ENCODE measurements at places on chromosomes 5 and 9. TPM values are rescaled to one million over a fixed set of nuclear protein-coding genes. Genes with fewer than 3 reads are reported as not detected.

DNA sequence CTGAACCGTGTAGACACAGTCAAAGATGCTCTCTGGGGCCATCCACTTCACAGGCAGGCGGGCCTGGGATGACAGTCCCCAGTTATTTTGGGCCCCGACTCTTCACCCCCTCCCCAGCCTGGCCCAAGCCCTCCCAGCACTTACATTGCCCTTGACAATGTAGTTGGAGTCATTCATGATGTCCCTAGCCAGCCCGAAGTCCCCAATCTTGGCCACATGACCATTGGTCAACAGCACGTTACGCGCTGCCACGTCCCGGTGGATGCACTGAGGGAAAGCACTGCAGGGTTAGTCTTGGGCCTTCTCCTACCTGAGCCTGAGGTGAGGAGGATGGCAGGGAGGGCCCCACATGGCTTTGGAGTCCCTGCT lies 30.3 kb downstream of the CSF1R start:
- no peak for DNase-seq

DAPK1 gene
- polyA plus RNA-seq, result 11.5 TPM

GRCh38 chr5:173902334-173902733 lies 14.2 kb downstream of the CPEB4 start:
- no peak for DNase-seq

- no peak for DNase-seq
Observed at GRCh38 chr5:176899296-176899891, at the start of gene HK3. HK3 (minus strand) TSS chr5:176899346; CDS start chr5:176896159, 3,187 bp downstream.

- DNase-seq, result no peak
Observed at GRCh38 chr5:123700624-123701287, 188.8 kb downstream of the CSNK1G3 start.

PLEKHG4B gene
- 0.15 TPM for polyA plus RNA-seq

- DNase-seq, result no peak
Observed at GRCh38 chr5:78968781-78969180, 16.3 kb downstream of the ARSB start.

HSD17B4 gene
- 179 TPM for polyA plus RNA-seq

GRCh38 chr5:149675610-149676201 lies 54.4 kb upstream of the PPARGC1B start:
- DNase-seq, result peak; percentile 78

DMRTA1 gene
- 1.2 TPM for polyA plus RNA-seq

GRCh38 chr9:73615557-73615956 lies 463.9 kb downstream of the ANXA1 start:
- no peak for DNase-seq

SLC4A9 gene
- not detected for polyA plus RNA-seq

DNA sequence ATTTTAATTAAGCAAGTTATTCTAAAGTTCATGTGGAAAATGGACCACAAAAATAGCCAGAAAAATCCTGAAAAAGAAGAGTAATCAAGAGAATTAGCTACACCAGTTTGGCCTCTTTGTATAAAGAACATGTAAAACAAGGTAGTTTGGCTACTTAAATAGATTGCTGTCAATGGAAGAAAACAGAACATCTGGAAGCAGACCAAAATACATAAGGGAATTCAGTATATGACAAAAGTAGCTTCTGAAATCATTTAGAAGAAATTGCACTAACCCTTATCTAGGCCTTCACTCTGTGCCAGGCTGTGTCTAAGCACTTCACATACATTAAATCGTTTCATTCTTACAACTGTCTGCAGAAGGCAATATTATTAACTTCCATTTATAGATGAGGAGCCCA lies 156.6 kb downstream of the PRDM6 start:
- no peak for DNase-seq

DNA sequence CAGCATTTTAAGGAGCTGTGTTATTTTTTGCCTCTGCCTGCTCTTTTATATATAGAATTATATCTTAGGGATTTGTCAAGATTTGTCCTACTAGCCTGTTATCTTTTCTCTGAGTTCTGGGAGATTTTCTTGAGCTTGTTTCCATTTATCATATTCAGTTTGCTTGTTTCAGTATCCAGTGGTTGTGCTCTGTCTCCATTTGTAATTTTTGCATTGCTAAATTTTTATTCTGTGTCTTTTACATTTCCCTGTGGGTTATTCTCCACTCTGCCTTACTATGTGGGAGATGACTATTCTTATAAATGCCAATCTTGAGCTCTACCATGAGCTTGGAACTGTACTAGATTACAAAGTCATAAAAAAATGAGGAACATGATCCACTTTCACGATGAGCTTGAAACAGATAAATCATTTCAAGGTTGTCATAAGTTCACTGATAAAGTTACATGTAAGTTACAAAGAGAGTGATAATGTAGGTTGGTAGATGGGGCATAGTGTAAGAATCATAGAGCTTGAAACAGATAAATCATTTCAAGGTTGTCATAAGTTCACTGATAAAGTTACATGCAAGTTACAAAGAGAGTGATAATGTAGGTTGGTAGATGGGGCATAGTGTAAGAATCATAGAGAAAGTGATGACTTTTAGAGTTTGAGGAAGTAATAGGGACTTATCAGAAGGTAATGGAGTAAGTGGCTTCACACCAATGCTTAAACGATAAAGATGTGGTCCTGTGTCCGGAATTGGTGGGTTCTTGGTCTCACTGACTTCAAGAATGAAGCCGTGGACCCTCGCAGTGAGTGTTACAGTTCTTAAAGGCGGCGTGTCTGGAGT lies 287.3 kb downstream of the ADGRV1 start:
- DNase-seq, result no peak

DNA sequence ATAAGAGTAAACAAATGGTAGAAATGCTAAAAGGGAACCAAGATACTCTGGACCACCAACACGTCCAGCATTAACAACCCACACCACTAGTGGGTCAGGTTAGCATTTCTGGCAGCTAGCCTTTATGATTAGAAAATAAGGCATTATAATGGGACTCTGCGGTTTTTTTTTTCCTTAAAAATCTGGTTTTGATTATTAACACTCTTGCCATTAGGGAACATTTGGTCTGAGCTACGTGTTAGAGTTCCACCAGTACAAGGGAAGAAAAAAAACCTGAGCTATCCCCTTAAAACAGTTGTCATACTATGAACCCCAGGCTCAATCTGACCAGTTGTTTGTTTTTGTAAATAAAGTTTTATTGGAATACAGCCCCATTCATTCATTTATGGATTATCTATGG lies 110.4 kb downstream of the NTRK2 start:
- no peak for DNase-seq

ANKRD34B gene
- not detected for polyA plus RNA-seq

DNA sequence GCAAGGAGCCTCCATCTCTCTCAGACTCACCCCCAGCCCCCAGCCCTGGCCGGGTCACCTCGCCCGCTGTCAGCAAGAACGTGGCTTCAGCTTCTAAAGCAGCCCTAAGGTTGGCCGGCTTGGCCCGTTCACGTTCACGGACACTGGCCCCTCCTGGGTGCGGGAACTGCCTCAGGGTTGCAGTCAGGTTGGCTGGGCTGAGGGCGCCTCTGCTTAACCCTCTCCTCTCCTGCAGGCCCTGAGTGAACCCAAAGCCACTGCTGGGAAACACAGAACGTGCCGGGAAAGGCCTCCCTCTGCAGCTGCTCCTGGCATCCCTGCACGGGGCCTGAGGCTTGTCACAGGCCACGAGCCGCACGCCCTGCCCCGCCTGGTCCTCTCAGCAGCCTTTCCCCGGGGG lies 40.1 kb upstream of the UBAC1 start:
- no peak for DNase-seq

CDO1 gene
- polyA plus RNA-seq, result 1.8 TPM

SARDH gene
- 2.6 TPM for polyA plus RNA-seq

- no peak for DNase-seq
Observed at GRCh38 chr5:176887252-176887849, 11.8 kb downstream of the HK3 start.

DNA sequence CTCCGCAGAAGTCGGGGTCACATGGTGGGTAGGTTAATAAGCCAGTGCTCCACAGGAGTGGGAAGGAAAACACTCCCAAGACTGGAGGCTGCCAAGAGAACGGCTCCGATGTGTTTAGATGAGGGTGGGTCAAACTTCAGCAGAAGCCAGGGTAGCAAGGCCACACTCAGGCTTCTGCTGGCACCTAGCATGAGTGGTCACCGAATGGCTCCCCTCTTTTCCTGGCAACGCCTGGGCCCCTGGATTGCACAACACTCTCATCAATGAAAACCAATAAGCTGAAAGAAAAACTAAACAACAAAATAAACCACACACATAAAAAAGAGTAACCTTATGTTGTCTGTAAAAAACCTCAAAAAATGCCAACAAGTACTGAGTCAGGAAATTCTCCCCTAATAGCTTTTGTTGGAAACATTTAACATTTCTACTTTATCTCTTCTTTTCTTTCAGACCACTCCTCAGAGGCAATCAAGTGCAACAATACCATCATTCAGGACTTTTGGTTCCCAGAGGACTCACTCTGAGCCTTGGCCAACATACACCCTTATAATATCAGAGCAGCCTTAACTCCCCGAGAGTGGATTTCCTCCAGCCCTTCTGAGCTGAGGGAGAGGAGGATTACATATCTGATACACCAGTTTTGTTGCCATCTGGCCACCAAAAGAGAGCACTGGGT lies 279.9 kb downstream of the ENC1 start:
- no peak for DNase-seq

GRCh38 chr9:127545196-127546124 lies 66.6 kb upstream of the STXBP1 start:
- DNase-seq, result peak; percentile 82

- DNase-seq, result peak; percentile 84
Observed at GRCh38 chr5:168851902-168852321, 272.7 kb upstream of the PANK3 start.

GRCh38 chr9:6007770-6008168 lies 7.7 kb downstream of the RANBP6 start:
- DNase-seq, result peak; percentile 96

DNA sequence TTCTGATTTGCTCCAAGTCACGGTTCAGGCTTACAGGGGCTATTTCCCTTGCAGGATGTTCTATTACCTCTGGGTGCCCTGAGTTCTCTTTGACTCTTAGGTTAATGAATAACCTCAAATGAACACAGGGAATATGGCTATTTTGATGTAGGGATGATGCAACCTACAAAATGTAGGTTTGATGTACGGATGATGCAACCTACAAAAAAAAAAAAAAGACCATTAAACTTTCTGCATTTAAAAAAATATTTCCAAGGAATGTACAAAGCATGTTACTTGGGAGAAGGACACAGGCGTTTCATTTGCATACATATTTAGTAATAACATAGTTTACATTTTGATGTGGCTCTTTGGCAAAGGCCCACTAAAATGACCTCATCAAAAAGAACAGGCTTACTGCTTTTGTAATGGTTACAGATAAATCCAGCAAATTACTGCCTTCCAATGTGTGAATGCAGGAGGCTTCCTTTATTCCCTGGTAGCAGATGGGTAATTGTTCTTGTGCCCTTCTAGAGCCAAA lies 36.3 kb downstream of the ZNF474 start:
- DNase-seq, result peak; percentile 41

DNA sequence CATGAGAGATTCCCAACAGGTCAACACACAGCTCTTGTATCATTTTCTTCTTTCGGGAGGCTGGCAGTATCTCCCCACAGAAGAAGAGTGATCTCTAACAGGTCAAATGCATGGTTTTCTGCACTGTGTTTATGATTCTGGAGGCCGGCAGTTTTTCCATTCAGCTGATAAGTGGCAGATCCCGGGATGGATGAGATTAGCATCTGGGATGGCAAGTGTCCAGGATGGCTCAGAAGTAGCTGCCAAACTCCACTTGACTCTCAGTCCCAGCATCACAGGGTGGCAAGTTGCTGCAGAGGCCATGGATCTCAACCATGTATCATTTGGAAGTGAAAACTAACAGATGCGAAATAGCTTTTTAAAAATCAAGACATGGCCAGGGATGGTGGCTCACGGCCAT lies 97.8 kb upstream of the SLC44A1 start:
- DNase-seq, result no peak

- no peak for DNase-seq
Observed at GRCh38 chr5:63240063-63240755, 661.6 kb downstream of the LRRC70 start.

- peak; percentile 64 for DNase-seq
Observed at GRCh38 chr9:72579190-72579589, 57.8 kb downstream of the TMC1 start.

- no peak for DNase-seq
Observed at GRCh38 chr9:120690372-120690771, 23.9 kb downstream of the MEGF9 start.

DNA sequence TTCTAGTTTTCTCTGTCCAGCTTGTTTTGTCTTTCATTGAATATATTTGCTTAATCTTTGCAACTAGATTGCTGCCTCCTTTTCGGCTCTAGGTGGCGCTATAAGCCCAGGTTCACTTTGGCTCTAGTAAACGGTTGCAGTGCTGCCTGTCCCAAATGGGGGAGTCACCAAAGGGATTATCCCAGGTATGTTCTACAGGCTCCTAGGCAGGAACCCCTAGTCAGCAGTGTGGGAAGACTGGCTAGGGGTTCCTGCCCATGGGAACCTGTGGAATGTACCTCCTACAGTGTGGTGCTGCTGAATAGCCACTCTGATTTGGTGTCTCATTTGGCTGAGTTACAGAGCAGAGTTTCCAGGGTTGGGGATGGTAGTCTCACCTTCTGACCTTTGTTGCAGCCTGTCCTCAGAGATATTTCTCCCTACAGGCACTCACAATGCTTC lies 85.2 kb downstream of the ARSB start:
- peak; percentile 40 for DNase-seq

CCDC183 gene
- 3.5 TPM for polyA plus RNA-seq

DNA sequence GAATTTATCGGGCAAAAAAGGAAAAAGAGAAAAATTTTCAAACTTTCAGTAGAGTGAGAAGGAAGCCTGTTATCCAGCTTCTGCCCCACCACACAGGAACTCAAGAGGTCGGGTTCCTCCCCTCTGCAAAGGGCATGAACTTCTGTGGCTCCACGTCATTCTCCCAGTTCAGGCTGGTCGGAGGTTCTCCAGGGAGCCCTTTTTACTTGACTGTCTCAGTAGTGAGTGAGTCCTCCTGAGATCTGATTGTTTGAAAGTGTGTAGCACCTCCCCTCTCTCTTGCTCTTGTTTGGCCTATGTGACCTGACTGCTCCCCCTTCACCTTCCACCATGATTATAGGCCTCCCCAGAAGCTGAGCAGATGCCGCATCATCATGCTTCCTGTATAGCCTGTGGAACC lies 9.7 kb downstream of the SPINK1 start:
- no peak for DNase-seq

FABP6 gene
- 0.50 TPM for polyA plus RNA-seq

IL17B gene
- polyA plus RNA-seq, result 0.56 TPM

DNA sequence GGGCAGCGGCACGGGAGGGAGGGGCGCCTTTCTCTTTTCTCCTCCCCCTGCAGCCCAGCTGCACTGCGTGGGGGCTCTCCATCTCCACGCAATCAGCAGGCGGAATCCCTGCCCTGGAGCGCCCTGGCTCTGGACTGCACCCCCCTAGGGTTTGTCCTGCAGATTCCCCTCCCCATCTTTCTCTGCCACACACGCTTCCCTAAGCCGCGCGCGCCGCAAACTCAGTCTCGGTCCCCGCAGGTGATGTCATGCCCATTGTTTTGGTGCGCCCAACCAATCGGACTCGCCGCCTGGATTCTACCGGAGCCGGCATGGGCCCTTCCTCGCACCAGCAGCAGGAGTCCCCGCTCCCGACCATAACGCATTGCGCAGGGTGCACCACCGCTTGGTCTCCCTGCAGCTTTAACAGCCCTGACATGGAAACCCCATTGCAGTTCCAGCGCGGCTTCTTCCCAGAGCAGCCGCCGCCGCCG lies at the start of gene KCNN2:
KCNN2 (plus strand) TSS at position 347 of the 473 bp plus-strand sequence; CDS start at position 417, 70 bp downstream.
- peak; percentile 95 for DNase-seq

GRCh38 chr5:85893996-85894395 lies 723.7 kb upstream of the COX7C start:
- no peak for DNase-seq

All from stomach (tissue), 19 donors.